ENCODE measurements at places on chromosomes 4 and X.

- DNase-seq: no peak
These were observed 92.5 kb downstream of the PPP3CA start for GRCh38 chr4:101254776-101255175.

DNA sequence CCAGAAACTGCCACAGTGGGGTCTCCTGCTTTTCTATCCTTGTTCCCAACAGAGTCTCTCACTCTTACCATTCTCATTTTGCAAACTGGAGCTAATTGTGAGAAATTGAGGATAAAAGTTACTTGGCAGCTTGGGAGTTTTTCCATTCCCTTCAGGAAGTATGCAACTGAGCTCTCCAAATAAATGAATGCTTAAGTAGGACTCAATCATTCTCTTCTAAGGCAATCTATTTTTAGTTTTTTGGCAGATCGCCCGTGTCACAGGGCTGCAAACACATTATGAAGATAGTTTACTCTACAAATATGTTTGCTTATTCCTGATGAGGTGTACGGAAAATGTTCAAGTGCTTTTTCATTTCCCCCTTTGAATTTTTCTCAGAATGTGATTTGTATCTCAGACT is 5.3 kb downstream of the ASB11 start:
- DNase-seq: no peak

- no peak for DNase-seq
These were observed 97.3 kb upstream of the DDIT4L start for GRCh38 chr4:100287534-100287933.

- no peak for DNase-seq
These were observed 91.5 kb downstream of the ELOVL6 start for GRCh38 chr4:110106931-110107296.

GRCh38 chr4:150149381-150149780 is 71.1 kb downstream of the DCLK2 start:
- DNase-seq: no peak

DNA sequence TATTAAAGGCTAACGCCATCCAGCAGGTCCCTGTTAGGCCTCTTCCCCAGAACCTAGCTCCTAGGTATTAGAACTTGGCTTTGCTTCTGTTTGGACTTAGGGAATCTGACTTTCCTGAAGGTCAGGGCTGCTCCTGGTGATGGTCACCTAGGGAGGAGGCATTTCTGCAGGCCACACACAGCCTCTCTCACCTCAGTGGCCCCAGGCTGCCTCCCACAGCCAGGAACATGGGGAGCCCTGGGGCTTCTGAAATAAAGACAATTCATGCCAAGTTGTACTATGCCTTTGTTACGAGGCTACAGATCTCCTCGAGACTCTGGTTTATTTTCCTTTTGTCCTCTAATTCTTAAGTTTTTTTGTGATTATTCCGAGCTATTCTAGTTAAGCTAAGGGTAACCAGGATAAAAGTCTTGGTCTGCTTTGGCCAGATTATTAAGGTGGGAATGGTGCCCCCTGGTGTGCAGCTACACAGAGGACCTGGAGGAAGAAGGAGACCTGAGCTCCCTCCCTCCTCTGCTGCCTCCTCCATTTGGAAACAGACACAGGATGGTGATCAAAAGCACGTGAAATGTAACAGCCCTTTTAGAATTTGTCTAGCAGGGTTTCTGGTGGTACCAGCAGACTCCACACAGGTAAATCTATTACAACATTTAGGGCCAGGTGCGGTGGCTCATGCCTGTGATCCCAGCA is 131.0 kb downstream of the DCLK2 start:
- DNase-seq: no peak

DNA sequence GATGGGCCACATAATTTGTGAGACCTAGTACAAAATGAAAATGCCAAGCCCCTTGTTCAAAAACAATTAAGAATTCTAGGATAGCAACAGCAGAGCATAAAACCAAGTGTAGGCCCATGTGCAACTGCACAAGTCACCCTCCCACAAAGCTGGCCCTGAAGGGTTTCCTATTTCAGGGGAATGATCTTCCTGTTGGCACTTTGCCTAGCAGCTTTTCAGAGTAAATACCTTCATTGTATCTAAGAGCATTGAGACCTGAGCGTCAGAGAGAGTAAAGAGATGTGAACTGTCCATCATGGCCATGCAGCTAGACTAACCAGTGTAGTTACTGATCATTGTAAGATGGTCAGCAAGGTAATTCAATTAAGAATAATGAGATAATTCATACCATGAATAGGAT is 113.6 kb downstream of the CNKSR2 start:
- no peak for DNase-seq

- no peak for DNase-seq
These were observed 14.7 kb downstream of the WDR44 start for GRCh38 chrX:118360429-118361125.

GRCh38 chr4:19739101-19739651 is 512.5 kb upstream of the SLIT2 start:
- no peak for DNase-seq

GRCh38 chrX:130075777-130076176 is 34.5 kb downstream of the ELF4 start:
- DNase-seq: no peak

DNA sequence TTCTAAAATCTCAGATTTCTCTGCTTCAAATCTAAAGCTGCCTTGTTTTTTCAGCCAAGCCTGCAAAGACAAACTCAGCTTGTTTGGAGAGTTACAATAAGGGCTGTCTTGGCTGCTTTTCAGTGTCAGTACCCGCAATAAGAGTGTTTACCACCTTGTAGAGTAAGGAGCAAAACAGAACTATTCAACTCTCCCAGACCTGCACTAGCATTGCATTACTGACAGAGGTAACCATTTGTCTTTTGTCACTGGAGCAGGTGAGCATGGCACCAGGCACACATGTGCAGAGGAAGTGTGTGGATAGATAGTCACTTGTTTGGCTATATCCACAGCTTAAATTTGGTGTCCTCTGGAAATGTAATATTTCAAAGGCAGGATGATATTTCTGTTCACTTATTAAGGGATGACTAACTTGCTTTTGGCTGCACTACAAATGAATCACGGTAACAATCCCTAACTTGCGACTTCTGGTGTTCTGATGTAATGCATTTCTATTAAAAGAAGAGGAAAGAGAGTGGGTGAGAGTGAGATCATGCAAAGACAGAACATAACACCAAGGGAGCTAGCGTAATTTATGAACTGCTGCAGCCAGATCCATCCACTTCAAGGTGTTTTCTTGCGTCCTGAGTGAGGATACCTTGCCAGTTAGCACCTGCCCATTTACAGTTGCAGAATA is 38.6 kb downstream of the PTCHD1 start:
- no peak for DNase-seq

- DNase-seq: no peak
These were observed 1.1 kb upstream of the USP38 start for GRCh38 chr4:143183513-143184216.

DNA sequence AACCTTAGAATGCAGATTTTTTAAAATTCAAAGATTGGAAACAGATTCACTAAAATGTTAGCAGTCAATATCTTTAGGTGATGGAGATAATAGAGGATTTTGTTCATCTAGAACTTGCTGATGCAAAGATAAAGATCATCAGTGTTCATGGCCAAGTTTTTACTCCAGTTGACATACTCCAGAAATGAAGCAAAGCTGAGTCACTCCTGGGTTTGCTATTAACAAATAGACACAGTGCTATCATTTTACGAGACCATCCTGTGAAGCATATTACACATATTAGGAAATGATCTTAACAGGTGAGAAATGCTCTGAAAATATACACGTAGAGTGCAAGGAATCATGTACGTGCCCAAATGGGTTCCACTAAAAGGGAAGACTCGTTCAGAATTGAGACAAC is 170.6 kb upstream of the FAM9B start:
- DNase-seq: no peak

DNA sequence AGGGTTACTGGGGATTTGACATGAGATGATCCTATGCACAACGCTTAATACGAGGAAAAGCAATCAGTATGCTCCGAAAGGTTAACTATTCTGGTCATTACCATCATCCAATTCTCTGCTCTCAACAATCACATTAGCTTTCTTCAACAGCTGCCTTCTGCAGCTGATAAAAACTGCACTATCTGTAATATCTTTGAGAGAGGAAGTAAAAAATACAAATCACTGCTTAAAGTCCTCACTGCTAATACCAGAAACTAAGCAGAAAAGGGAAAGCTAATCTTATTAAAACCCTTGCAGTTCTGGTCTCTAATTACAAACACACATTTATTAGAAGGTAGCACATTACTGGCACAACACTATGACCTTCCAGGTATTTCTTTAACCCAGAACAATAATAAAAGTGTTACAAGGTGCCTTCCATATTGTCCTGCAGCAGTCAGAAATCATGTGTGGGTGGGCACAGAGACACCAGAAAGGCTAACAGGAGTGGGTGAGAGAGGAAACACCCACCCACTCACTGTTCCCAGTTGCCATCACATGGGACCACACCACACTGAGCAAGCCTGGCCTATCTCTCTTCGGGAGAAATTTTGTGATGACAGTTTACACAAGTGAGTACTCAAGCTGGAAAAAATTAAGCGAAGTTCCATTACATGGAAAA is 71.0 kb downstream of the RELL1 start:
- DNase-seq: no peak

All from activated T-cell treated with anti-CD3 and anti-CD28 coated beads for 24 hours (primary cell).